ENCODE measurements at places on chromosomes 6 and 20. TPM values are rescaled to one million over a fixed set of nuclear protein-coding genes. Genes with fewer than 3 reads are reported as not detected.

DNA sequence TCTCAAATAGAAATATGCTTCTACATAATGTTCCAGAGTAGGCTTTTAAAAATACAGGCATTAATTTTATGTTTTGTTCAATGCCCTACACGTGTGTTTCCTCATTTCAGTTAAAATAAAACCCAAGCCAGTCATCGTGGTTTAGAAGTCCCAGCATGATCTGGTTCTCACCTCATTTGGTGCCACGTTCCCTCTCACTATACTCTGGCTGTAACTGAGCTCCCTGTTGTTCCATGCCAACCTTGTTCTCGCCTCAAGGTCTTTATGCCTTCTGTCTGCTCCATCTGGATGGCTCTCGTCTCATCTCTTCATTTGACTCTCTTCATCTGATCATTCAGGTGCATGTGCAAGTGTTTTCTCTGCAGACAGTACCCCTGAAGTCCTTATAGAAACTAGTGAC, 32.6 kb downstream of the HDGFL1 start:
- no peak for DNase-seq

GRCh38 chr6:73455865-73456629, 4.0 kb upstream of the CGAS start:
- DNase-seq = no peak

DNA sequence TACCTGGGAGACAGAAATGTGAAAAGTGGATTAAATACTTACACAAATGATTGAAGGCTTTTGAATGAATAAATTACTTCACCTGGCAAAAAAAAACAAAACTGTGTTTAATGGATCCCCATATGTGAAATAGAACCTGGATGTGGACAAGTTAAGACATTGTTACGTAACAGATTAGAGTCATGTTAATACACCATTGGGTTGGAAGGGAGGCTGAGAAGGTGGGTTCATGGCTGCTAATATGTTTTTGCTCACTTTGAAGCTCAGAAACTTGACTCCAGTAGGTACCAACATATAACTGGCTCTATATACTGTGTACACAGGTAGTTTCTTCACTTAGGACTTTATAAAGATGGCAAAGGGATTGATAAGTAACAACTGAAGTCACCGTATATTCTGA, 21.4 kb upstream of the TENT5A start:
- no peak for DNase-seq

DNA sequence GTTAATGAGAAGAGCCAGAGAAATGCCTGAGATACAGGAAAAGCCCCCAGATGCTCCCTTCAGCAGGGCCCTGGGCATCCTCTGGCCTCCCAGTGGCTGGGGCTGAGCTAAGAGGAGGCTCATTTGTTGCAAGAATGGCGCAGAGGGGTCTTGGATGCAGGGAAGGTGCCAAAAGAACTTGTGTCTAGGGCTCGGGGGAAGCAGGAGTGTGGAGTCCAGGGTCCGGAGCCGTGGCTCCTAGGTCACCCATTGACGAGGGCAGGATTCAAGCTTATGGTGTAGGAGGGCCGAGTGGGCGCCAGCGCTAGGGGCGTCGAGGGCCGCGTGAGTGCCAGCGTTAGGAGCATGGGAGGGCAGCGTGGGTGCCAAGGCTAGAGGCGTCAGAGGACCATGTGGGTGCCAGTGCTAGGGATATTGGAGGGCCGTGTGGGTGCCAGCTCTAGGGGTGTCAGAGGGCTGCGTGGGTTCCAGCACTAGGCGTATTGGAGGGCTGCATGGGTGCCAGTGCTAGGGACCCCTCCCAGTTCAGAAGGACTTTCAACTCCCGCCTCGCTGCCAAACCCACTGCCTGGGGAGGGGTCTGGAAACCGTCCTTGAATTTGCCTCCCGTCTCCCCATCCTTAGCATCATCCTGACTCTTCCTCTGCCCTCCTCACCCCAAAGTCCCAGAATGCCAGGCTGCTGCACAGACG, 250.5 kb upstream of the AFDN start:
- DNase-seq = no peak

Gene TGM3
- total RNA-seq = not detected

DNA sequence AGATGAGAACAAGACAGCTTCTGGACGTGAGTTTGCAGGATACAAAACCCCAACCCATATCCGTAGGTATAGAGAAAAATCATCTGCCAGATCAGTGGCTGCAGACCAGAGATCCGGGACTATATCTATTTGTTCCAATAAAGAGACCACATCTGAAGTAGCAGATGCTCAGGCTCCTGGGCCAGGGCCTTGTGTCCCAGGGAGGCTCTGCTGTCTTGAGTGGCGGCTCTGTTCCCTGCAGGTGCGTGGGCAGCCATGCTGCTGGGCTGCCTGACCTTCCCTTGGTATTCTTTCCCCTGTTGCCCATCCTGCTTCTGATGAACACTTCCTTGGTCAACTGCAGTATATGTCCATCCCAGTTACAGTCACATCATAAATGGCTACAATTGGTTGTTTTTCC, 34.9 kb downstream of the ERMARD start:
- no peak for DNase-seq

DNA sequence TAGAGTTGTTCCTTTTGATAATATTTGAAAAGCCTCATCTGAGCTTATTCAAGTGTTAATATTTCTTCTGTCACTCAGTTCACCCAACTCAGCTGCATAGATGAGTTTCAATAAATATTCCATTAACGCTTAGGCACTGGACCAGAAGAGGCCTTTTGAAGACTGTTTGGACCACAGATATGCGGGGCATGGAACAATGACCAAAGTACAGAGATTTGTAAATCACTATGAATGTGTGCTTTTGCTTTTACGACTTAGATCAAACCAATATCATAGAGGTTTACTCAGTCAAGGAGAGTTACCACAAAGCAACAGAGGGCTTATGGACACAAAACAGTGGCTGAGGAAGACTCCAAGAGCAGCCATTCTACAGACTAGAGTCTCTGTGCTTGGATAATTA, 99.9 kb downstream of the RTN4IP1 start:
- no peak for DNase-seq

Gene CCN5
- 15.2 TPM for total RNA-seq

Gene RBPJL
- total RNA-seq = 0.18 TPM

- DNase-seq = no peak
Observed at GRCh38 chr6:127131772-127132376, 13.4 kb downstream of the RSPO3 start.

Gene VGLL2
- total RNA-seq = not detected

DNA sequence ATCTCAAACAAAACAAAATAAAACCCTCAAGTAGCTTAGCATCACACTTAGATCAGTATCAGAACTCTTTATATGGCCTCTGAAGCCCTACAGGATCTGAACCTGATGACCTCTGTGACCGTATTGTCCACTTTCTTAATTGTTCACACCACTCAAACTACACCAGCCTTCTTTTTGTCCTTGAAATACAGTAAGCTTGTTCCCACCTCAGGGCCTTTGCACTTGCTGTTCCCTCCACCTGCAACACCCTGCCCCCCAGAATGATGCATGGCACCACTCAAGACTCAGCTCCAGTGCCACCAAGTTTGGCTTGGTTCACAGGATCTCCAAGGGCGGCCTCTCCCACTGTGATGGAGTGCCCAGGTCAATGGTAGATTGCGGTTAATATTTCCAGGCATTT, 25.7 kb downstream of the CPNE5 start:
- DNase-seq = no peak

Data from Panc1 (cell line).